Cerebellar nuclear complex (tissue), 1 donor: ENCODE measurements at places on chromosomes 4 and X.

- DNase-seq: no peak
Measured at GRCh38 chr4:36351082-36351666, 69.8 kb downstream of the DTHD1 start.

DNA sequence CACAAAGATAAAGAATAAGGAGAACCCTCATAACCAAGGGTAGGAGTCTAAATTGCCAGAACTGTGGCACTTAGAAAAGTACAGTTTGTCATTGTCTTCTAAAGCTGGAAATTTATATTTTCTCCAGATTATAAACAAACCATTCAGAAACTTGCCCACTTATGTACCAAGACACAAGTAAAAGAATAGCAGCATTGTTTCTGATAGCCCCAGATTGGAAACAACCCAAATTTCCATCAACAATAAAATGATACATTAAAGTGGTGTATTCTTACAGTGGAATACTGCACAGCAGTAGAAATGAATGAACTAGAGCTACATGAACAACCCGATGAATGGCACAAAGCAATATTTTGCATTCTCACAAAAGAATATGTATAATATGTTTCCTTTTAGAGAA, 63.1 kb upstream of the PDHA1 start:
- DNase-seq: no peak

DNA sequence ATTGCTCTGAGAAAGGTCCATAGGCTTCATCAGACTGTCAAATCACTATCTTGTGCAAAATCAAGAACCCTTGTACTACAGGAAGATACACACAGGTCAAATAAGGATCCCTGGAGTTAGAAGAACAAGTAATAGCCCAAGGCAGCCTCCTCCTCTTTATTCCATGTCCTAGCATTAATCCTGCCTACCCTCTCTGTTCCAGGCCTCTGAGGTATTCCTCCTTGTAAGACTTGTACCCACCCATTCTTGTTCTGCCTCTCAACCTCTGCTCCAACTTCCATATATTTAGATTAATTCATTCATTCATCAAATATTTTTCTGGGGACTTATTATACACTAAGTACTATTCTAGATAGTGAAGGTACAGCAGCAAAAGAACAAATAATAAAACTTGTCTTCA, 10.4 kb upstream of the PLK4 start:
- DNase-seq: no peak

DNA sequence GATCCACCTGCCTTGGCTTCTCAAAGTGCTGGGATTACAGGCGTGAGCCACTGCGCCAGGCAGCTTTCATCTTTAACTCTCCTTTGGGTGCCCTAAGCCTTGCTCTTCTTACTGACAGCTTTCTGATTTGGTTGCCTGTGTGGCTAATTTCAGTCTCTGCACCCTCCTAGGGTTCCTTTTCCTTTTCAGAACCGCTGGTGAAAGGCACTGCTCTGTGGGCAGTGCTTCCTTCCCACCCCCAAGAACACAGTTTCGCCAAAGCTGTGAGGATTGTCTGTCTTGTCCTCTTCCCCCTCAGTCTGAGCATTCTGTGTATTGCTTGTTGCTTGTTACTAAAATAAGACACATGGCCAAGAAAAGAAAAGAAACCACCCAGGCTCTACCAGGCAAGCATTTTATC, 101.4 kb upstream of the FRMPD3 start:
- DNase-seq: no peak

DNA sequence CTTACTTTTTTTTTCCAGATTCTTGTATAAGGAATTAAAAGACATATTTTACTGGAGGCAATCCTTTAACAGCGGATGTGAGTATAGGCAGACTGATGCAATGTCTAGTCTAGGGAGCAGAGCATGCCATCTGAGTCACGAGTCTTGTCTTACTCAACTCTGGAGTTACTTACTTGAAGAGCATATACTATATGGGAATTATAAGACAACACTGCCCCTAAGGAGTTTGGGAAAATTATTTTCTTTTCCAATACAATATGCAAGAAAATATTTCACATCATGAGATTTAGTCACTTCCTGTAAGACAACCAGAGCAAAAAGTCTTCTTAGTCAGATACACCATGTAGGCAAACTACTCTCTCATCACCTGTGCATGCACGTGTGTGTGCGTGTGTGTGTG, 537.3 kb upstream of the FTHL17 start:
- DNase-seq: no peak

DNA sequence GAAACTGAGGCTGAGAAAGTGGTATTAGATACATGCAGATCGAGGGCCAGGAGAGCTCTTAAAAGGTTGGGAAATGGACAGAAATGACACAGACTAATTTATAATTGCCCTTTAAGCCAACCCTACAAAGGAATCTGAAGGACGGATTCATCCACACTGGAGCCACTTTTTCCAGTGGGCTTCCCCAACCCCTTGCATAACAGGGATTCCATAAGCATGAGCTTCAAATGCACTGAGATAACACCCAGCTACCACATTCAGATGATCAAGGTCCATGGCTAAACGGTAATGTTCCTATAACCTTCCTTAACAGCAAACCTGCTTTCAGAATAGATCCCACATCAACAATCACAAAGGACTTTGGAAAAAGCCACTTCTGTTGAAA, 34.2 kb downstream of the PLAC1 start:
- DNase-seq: no peak

DNA sequence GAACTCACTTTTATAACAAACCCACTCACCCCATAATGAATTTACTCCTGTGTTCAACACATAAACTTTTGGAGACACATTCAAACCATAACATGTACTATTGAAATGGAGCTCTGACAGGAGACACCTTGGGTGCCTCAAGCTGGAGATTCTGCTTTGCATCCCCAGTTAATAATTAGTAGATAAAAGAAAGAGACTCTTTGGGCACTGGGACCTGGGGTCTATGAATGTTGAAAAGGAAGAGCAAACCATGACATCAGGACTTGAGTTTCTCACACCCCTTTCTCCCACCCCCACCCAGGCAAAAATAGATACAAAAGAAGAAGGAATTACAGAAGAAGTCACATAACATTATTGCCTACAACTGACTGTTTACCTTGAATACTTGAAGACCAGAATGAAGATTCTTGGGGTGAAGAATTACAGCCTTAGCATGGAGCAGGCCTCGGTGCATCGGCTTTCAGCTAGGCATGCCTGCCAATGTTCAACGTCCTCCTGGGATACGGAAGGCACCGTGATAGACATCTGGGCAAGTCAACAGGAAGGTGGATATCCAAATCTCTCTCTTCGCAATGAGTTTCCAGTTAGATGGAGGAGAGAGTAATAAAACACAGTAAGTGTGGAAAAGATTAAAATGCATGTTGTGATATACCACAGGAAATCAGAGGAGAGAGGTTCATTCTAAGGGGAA, 316.0 kb downstream of the TRIML1 start:
- DNase-seq: no peak

GRCh38 chr4:136864604-136865185, 667.6 kb downstream of the PCDH18 start:
- no peak for DNase-seq

DNA sequence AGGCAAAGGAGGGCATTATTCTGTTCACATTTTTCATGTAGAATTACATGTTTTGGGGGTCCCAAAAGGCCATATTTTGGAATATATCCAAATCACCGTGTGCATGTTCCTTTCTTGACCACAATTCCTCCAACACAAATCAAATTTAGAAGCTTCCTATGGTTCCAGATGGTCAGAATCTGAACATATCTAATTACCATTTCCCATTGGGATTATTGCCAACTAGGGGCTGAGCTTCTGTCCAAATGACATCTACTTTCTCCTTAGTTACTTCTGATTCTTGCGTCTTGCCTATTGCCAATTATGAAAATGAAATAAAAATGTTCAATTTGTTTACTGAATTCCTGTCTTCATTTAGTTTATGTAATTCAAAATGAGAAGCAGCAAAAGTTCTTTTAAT, 163.7 kb downstream of the CPE start:
- no peak for DNase-seq

DNA sequence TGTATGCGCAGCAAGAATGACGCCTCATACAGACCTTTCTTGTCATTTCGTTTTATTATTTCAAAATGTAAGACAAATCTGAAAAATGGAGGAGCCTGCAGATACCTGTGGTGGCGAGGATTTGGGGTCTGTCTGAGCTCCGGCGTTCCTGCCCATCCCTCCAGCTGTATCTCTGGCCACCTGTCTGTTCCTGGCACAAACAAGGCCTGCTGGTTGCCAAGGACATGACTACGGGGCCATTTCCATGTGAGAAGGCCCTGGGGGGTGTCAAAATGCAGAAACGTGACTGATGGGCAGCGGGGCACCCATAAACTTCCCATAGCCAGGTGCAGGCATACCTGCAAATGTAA, 591 bp upstream of the TSPAN7 start:
- no peak for DNase-seq

GRCh38 chr4:55409468-55410171, 13.9 kb downstream of the TMEM165 start:
- no peak for DNase-seq

DNA sequence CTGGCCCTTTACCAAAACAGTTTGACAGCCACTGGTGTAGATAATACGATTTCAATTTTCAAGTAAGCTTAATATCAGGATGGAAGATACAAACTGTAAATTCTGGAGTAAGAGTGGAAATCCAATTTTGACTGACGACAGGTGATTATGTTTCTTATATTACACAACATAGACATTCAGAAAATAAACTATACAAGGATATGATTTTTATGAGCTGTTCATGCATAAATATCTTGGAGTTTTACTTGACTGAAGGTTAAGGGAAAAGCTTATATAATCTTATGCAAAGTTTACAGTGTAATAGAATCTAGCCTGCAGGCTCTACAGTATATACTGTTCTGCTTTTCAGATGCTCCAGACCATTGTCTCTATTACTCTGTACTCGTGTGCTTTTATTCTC, 1672.3 kb downstream of the ARAP2 start:
- no peak for DNase-seq

DNA sequence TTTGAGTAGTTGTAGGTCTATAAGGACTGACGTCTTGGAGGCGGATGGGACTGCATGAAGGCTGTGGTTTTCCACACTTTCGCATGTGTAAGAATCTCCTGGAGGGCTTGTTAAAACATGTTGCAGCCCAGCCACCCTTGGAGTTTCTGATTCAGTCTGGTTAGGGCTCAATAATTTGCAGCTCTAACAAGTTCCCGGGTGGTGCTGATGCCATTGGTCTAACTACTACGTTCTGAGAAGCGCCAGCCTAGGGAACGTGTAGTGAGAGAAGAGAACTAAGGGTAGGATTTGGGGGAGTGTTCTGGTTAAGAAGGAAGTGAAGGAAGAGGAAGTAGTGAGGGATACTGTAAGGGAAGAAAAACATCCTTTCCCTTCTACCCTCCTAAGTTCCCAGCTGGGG, 138.9 kb downstream of the LARP7 start:
- no peak for DNase-seq

- DNase-seq: no peak
Measured at GRCh38 chrX:16770970-16771482, 15.2 kb upstream of the TXLNG start.

GRCh38 chrX:130895299-130895698, 7.7 kb downstream of the ENOX2 start:
- DNase-seq: no peak

DNA sequence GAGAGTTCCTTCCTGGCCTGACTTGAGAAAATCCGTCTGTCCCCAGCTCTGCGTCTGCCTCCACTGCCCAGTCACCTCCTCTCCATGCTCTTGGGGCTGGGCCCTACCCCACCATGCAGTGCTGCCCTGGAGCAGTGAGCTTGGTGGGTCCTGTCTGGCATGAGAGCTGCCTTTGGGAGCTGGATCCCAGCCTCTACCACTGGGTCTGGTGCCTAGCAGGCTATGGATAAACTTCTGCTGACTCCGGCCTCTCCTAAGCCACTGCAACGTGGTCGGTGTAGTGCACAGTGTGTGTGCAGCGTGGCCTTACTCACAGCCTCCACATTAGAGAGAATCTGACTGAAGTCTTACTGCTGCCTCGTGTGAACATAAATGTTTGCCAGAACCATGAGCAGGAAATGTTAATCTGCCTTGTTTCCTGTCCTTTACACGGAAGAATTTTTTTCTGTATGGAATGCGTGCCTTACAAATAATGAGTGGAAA, 47.6 kb downstream of the HTT start:
- no peak for DNase-seq

DNA sequence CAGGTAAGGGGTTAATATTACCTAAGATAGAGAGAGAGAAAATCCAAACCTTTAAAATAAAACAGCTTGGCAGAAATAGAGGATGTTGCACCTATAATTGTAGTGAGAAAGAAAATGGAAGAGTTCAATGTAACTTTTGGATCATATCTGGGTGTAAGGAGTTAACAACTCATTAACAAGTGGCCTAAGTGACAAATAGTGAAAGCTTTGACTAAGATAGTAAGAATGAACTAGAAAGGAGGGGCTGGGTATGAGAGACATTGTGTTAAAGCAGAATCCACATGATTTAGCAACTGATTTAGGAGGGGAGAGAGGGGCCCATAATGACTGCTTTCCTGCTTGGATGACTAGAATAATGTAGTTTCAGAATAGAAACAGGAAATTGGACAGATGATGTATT, 761.0 kb downstream of the IL1RAPL1 start:
- DNase-seq: no peak

- DNase-seq: no peak
Measured at GRCh38 chr4:106253364-106254129, 62.5 kb downstream of the TBCK start.

DNA sequence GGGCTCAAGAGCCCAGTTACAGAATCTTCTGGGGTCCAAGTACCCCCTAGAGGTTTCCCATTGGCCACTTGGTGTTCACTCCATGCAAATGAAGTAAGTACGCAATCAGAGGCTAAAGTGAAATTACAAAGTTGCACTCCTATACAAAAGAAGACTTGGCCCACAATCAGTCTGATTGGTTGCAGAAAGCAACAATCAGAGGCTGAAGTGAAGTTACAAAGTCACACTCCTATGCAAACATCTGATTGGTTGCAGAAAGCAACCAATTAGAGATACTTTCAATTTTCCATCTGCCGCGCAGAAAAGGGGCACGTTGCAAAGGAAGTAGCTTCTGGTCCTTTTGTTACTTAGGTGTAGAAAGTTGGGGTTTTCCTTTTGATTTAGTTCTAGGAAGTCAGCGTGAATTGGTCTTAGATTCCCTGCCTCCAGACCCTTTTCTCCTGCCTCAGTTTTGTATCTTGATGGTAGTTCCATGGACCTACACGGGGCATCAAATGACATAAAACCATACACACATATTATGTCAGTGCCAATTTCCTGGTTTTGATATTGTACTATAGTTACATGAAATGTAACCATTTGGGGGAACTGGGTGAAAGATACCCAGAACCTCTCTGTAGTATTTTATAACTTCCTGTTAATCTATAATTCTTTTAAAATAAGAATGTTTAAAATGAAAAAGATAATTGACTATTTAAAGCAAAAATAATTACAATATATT, 12.4 kb upstream of the PIN4 start:
- no peak for DNase-seq

- no peak for DNase-seq
Measured at GRCh38 chrX:105645667-105646357, 176.5 kb upstream of the NRK start.

DNA sequence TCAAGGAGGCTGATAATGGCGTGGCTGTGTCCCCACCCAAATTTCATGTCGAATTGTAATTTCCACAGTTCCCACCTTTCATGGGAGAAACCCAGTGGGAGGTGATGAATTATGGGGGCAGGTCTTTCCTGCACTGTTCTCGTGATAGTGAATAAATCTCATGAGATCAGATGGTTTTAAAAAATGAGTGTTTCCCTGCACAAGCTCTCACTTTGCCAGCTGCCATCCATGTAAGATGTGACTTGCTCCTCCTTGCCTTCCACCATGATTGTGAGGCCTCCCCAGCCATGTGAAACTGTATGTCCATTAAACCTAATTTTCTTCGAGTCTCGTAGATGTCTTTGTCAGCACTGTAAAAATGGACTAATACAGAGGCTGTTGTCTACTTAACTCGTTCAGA, 488.3 kb downstream of the SPRY1 start:
- no peak for DNase-seq
